Adrenal gland (tissue), 19 donors: ENCODE measurements at places on chromosomes 12 and 14. TPM values are rescaled to one million over a fixed set of nuclear protein-coding genes. Genes with fewer than 3 reads are reported as not detected.

DNA sequence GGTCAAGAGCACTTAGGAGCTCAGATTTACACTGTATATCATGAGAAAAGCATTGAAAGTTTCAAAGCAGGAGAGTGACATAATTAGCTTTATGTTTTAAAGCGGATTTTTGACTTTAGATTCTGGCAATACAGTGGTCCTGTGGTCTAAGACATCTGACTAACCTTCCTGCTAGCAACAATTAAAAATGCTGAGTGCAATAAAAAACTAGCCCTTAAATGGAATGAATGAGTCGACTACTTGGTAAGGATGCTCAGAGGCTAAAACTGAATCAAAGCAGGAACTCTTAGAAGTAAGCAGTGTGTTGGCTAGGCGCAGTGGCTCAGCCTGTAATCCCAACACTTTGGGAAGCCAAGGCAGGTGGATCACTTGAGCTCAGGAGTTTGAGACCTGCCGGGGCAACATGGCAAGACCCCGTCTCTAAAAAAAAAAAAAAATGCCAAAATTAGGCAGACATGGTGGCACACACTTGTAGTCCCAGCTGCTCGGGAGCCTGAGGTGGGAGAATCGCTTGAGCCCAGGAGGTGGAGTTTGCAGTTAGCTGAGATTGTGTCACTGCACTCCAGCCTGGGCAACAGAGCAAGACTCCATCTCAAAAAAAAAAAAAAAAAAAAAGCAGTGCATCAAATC lies 18.9 kb downstream of the BICD1 start:
- no peak for DNase-seq

- DNase-seq: no peak
Observed at GRCh38 chr12:57085999-57086492, 2.9 kb upstream of the NAB2 start.

DNA sequence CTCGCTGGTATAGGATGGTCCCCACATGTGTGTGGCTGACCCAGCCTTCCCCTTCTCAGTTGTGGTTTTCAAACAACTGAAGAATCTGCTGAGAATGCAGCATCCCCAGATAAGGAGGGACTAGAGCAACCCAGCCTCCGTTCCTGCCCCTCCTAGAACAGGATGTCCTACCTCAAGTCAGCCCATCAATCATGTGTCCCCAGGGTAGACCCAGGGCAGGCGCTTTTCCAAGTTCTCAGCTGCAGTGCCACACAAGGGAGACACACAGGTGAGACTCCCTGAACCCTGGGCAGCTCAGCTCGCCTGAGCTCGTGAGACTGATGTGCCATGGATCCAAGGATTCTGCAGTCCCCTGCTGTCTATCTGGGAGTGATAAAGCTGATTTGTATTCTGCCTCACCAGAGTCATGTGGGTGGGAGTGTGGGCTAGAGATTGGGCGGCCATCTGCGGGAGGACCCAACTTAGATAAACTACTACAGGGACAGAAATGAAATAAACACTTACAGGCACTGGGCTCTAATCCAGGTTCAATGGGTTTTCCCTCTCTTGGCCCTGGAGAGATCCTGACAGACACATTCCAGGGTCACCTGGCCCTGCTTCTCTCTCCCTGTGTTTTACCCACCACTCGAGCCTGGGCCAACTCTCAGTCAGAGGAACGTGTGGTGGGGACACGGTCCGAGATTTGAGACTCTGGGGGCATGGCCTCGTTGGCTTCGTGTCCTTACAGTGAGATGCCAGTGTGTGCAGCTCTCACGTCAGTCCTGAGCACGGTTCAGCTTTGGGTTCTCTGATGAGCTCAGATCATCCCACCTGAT lies 303.5 kb upstream of the SFSWAP start:
- DNase-seq: no peak

GRCh38 chr14:88323523-88324199 lies 592 bp upstream of the KCNK10 start:
- no peak for DNase-seq

DNA sequence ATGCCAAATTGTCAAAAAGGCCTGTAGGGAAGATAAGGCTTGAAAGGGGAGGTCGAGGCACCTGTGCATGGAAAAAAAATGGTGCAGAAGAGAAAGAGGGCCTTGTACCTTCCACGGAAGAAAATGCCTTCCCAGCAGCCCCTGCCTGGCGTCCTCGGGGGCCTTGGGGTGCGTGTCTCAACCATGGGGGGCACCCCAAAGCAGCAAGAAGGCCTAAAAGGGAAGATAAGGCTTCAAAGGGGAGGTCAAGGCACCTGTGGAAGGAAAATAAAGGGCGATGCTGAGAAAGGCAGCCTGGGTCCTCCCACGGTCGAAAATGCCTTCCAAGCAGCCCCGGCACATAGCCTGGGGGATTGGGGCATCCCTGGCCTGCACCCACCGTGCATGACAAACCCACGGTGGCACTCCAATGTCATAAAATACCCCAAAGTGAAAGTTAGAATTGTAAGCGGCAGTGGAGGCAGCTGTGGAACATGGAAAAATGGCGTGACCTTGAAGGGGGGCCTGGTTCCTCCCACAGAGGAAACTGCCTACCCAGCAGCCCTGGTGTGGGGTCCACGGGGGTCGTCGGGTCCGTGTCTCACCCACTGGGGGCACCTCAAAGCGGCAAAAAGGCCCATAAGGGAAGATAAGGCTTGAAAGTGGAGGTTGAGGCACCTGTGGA lies 275.0 kb downstream of the ALG10 start:
- no peak for DNase-seq

DNA sequence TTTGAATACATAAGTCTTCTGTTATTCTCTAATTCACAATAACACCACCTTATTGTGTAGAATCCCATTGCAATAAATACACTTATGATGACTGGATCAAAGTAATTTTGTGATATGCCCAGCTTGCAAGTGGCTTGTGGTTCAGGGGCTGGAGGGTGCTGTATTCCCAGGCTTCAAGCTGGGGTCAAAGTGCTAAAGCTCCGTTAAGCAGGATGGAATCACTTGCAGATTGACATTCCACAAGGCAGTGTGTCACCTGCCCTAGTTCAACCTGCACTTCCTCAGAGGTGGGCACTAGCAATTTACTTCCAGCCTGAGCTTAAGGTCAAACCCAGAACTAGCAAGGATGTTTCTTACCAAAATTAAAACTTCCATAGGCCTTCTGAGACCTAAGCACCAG lies 166.6 kb downstream of the SSPN start:
- no peak for DNase-seq

DNA sequence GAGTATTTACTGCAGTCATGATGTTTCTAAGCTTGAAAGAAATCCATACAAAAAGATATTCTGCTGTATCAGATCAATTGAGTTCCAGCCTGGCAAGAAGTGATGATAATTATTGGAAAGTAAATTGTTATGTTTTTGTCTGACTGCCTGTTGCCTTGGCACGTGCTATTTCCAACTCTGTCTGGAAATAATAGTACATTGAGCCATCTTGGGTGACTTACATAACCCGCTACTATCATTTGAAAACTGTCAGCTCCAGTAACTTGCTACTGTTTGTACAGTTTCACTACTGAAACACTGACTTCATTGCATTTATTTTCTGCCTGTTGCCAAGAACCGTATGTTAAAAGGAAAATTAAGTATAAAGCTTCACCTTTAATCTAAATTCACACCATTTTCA lies 318.6 kb downstream of the ITPR2 start:
- no peak for DNase-seq

- no peak for DNase-seq
Observed at GRCh38 chr14:30994681-30995620, 30.5 kb upstream of the AP4S1 start.

DNA sequence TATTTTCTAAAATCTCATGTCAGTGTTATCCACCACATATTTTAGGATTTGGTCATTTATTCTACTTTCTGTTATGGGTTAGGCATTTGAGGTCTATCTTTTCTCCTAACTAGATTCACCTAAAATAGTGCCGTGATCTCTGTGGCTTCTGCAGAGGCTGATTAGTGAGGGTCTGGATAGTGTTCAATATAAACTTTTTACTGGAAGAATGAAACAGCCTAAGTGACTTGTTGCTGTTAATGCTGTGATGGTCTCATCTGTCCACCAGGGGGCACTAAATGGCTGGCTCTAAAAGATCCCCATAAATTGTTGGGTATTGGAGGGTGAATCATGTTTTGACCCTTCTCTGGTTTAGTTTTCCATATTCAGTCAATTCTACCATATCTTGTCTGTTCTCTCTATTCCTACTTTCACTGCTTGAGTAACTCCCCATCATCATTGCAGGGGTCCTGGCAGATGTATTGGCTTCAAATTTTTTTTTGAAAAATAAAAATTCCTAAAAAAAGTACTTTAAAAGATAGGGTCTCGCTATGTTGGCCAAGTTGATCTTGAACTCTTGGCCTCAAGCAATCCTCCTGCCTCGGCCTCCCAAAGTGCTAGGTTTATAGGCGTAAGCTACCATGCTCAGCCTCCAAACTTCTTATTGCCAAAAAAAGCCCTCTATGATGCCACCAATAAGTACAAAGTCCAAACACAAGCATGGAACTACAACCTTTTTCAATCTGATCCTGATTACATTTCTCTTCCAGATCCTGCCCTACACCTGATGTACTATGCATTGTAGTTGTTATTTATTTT lies 6.9 kb downstream of the PABPN1 start:
- peak; percentile 68 for DNase-seq

- peak; percentile 33 for DNase-seq
Observed at GRCh38 chr14:77467801-77468200, 9.9 kb downstream of the AHSA1 start.

DNA sequence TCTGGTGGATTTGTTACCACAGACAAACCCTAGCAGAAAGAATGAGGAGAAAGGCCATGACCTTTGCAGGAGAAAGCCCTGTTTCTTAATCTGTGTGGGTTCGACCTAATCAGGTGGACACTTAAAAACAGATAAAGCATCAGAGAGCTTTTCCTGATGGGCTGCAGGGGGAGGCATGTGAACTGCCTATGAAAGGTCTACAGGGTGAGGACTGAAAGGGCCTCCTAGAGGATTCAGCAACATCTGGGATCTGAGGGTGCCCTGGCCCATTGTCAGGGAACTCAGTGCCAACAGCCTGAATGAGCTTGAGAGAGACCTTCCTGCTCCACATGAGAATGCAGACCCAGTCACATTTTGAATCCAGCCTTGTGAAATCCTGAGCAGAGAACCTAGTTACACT lies 178.8 kb upstream of the DDHD1 start:
- no peak for DNase-seq

- no peak for DNase-seq
Observed at GRCh38 chr12:126093908-126094307, 1028.7 kb downstream of the AACS start.

DNA sequence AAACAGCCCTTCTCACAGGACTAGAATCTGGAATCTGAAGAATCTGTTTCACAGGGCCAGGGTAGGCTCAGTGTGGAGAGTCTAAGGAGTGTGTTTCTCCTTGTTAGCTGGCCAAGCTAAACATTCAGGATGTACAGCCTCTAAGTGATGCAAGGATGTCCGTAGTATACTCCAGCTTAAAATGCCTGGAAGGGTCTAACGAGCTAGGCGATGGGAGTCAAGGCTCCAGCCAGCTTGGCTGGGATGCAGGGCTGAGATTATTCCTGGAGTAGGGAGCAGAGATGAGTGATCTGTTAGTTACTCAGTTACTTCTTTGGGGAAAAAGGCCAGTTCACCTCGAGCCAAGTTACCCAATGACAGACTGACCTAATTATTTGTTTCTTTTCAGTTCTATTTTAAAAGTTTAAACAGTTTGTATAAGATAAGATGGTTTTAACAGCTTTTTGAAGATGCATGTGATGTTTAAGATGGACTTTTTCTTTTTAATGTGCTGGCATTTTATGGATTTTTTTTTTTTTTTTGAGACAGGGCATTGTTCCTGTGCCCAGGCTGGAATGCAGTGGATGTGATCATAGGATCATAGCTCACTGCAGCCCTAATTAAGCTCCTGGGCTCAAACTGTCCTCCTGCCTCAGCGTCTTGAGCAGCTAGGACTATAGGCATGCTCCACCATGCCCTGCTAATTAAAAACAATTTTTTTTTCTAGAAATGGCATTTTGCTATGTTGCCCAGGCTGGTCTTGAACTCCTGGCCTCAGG lies 41.1 kb downstream of the SYNE2 start:
- peak; percentile 33 for DNase-seq

GRCh38 chr12:91441246-91441645 lies 258.6 kb upstream of the DCN start:
- DNase-seq: no peak

- DNase-seq: peak; percentile 84
Observed at GRCh38 chr12:124842073-124842749, 21.5 kb downstream of the SCARB1 start.

GRCh38 chr12:94674051-94674451 lies 23.7 kb upstream of the TMCC3 start:
- DNase-seq: no peak

- no peak for DNase-seq
Observed at GRCh38 chr14:34450958-34451357, 11.1 kb downstream of the SPTSSA start.

- no peak for DNase-seq
Observed at GRCh38 chr14:61125041-61125866, 144.2 kb downstream of the SLC38A6 start.

GRCh38 chr12:57726151-57726883 lies 12.2 kb downstream of the AGAP2 start:
- DNase-seq: peak; percentile 90

GRCh38 chr12:117481470-117481869 lies 120.0 kb upstream of the NOS1 start:
- DNase-seq: no peak

DNA sequence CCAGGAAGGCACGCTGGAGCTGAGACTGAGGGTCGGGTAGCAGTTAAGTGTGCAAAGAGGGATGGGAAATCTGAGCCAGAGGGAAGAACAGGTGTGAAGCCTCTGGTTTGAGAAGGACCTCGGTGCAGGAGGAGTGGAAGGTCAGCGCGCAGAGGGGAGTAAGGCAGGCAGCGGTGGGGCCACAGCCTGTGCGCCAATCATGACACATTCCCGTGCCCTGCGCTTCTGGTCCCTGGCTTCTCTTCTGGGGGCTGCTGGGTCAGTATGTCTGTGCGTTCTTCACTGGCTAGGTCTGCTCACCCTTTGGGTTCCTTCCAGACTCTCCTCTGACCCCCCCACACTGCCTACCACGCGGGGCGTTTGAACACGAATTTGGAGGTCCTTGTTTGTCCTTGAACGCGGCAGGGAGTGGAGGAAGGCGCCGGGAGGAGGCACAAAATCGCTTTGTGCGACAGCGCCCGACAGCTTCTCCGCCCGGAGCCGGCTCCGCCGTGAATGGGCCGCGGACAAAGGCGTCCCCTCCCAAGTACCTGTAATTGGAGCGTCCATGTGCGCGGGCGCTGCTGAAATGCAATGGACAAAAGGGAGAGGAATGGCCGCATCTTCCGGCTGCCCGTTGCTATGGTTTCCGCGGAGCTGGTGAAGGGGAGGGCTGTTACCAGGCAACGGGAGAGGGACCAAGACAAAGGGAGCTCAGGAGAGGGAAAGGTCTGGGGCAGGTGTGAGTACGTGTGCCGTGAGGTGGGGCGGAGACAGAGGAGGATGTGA lies 207.2 kb upstream of the SRRM4 start:
- DNase-seq: no peak

MANSC4 gene
- polyA plus RNA-seq: not detected

KERA gene
- not detected for polyA plus RNA-seq

KRT80 gene
- 1.8 TPM for polyA plus RNA-seq

SDR9C7 gene
- not detected for polyA plus RNA-seq

SRP54 gene
- 143 TPM for polyA plus RNA-seq

RDH5 gene
- polyA plus RNA-seq: 41.4 TPM

ADCY4 gene
- 70.1 TPM for polyA plus RNA-seq

PLA2G1B gene
- 4.9 TPM for polyA plus RNA-seq

CISTR gene
- polyA plus RNA-seq: not detected

LALBA gene
- not detected for polyA plus RNA-seq
